ENCODE measurements at places on chromosomes 7 and 10.
A peak's percentile ranks its signal among the peaks of the same experiment; 100 is the strongest.

- no peak for DNase-seq
Observed at GRCh38 chr10:112896722-112897121, 53.3 kb upstream of the TCF7L2 start.

DNA sequence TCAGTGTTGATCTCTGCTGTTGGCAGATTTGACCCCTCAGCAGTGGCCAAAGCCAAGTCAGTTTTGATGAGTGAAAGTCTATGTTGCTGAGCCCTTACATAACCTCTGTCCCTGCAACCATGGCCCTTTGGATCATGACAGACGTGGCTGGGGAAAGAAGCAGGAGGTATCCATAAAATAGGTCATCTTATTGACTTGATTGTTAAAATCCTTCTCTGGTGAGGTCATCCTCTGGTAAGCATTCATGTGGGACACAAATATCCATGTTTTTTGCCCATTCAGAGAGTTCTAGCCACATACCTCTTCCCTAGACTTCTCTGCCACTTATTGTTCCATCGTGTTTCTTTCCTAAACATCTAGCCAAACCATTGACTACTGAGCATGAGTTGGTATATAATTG lies 251.9 kb upstream of the PTER start:
- DNase-seq = no peak

DNA sequence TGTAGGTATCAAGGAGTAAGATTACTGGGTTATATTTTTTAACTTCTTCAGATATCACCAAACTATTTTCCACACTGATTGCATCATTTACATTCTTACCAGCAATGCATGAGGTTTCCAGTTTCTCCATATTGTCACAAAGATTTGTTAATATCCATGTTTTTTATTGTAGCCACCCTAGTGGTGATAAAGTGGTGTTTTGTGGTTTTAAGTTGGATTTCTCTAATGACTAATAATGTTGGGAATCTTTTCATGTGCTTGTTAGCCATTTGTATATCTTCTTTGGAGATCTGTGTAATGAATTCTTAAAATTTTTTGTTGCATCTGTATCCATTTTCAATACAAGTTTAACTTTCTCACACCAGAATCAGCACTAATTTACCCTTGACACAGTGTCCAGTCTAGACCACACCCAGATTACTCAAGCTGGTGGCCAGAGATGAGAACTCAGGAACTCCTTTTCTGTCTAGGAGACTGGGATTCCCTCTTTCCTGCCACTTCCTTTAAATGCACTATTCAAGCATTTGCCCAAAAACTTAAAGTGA lies 67.0 kb upstream of the PLXDC2 start:
- peak; percentile 20 for DNase-seq

DNA sequence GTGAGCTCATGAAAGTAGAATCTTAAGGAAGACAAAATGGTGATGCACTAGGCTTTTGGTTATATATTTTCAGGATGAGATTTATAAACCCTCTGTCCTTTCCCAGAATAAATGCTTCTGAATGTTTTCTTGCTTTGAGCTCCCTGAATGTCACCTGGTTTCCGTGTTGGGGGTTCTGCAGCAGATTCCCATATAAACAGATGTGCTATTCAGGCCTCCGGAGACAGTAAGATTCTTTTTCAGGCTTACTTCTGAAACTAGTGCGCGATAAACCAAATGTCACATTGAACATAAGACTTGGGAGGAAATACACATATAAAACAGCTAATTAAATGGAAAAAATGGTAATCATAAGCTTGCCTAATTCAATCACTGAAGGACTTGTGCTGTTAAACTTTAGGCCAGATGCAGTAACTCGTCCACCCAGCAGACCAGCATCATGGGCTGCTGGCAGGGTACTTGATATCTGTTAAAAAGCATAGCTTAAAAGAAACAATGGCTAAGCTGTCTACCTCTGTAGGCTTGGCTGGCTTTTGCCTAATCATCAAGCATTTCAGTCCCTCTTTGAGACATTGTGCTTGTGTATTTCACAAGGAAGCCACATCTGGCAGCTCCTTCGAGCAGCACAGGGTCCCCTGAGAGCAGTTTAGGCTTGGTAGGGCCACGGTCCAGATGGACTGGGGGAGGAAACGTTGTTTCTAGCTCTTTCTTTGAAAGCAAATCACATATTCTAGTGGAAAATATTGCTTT lies 281.2 kb upstream of the KIAA1217 start:
- no peak for DNase-seq

DNA sequence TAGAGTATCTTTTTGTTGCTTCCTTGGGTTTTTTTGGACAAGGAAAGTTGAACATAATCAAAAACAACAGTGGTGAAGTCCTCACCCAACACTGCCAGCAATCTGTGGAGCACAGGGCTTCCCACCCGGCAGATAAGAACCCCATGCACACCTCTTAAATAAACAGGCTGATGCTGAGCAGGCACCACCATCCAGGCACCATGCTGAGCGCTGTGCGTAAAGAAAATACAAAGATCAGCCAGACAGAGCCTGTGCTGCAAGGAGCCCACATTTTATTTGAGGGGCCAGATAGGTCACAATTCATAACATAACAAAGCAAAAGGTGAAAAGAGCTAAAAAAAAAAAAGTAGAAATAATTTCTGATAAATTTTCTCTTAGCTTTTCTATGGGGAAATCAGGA lies 231.2 kb downstream of the PTPRN2 start:
- DNase-seq = no peak

DNA sequence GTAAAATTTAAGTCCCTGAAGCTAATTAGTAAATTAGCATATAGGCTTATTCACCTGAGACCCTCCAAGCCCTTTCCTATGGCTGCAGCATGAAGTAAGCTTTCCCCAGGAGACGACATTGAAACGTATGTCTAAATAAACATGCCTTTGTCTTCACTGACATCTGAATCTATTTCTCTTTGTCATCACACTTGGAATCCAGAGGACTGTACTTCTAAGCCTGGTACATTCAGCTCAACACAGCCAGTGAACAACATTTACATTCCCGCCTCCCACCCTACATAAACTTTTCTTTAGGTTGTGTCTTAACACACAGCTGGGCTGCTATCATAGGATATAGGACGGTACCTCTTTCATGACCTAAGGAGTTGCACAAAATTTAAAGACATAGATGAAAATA lies 414.4 kb downstream of the SFMBT2 start:
- DNase-seq = no peak

DNA sequence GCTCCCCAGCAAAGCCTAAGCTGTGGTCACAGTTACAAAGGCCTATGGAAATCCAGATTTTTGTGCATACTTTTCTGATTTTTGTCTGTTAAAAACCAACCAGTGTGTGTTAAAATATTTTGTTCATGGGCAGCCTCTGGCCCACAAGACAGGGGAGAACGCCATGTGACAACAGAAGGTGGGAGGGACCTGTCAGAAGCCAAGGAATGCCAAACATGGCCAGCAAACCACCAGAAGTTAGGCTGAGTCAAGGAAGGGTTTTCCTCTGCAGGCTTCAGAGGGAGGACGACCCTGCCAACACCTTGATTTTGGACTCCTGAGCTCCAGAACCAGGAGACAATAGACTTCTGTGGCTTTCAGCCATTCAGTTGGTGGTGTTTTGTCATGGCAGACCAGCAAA lies 127.3 kb downstream of the CUL2 start:
- DNase-seq = no peak

- DNase-seq = no peak
Observed at GRCh38 chr7:98252425-98253054, 508 bp upstream of the TECPR1 start.

- no peak for DNase-seq
Observed at GRCh38 chr10:71334221-71334791, 15.2 kb downstream of the SLC29A3 start.

DNA sequence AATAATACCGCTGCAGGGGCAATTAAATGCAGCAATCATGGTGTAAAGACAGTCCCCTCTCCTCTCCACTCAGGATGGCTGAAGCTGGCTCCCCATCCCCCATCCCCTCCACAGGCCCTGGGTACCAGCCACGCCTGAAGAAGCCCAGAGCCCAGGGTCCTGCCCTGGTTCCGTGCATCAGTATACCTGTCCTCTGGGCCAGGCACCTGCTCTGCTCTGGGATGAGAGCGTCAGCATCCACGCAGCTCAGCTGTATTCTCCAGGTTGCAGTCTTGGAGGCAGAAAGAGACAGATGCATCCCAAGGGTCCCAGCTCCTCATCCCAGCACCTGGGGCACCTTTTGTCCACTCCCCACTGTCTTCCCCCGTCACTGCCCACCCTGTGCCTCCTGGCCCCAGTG lies 233.8 kb downstream of the TCERG1L start:
- DNase-seq = no peak

- no peak for DNase-seq
Observed at GRCh38 chr7:22667562-22668239, 59.3 kb upstream of the IL6 start.

- peak; percentile 70 for DNase-seq
Observed at GRCh38 chr10:60827791-60828488, 49.7 kb downstream of the CDK1 start.
